ENCODE measurements at places on chromosomes 1 and 21.

GRCh38 chr1:52416811-52417210 lies 12.4 kb downstream of the PRPF38A start:
- no peak for DNase-seq

- DNase-seq, result no peak
Observed at GRCh38 chr1:53572065-53572814, 113.0 kb downstream of the DMRTB1 start.

- no peak for DNase-seq
Observed at GRCh38 chr1:96030312-96030711, 691.3 kb upstream of the PTBP2 start.

DNA sequence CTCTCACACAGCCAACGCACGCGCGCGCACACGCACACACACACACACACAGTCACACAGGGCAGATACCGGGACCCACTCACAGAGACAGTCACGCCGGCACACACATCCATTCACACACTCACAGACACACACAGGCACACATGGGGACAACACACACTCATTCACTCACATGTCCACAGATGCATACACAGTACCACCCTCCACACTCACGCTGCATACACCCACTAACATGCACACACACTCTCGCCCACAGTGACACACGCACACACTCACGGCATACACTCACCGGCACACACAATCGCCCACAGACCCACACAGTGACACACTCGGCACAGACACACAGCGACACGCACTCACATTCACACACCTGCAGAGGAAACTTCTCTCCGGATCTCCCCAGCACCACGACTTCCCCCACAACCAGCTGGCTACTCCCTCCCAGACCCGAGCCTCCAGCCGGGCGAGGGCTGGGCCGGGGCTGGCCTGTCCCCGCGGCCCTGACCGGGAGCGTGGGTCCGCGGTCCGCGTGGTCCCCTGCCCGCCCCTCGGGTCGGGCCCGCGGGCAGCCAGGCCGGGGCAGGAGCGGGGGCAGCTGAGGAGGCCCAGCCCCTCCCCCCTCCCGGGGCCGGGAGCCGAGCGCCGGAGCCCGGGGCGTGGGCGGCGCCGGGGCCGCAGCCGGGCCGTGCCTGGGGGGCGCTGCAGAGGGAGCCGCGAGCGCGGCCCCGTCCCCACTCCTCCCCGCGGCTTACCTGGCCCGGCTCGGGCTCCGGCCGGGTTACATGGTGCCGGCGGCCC lies 552 bp downstream of the DLGAP3 start:
- no peak for DNase-seq

- DNase-seq, result no peak
Observed at GRCh38 chr1:175400766-175401165, 208.2 kb upstream of the KIAA0040 start.

- no peak for DNase-seq
Observed at GRCh38 chr1:14238472-14239307, 359.8 kb upstream of the KAZN start.

DNA sequence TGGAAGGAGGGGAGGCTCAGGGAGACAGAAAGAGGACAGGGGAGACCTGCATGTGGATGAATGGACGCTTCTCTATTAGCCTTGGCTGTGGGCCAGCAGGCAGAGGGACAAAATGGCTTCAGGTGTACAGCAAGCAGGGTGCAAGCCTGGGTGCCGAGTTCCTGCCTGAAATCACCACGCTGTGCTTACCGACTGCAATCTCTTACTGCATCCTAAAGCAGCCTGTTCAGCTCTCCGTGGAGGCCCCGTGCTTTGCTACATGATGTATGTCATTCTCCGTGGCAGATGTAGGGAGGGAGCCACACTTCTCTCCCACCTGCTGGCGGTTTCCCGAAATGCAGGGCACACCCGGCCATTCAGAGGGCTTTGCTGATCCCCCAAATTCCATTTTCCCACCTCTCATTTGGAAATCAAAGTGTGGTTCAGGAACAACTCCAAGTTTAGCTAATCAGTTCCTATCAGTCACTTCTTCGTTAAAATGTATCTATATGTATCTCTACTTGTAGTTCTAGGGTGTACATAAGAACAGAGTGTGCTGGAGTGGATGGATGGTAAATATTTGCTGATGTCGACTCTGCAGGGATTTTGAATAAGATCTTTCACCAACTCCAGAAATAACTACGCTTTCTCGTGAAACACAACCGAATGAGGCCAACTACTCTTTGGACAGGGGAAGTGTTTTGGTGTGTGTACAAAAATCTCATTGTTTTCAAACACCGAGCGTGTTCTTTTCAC lies 122.3 kb upstream of the BACE2 start:
- no peak for DNase-seq

DNA sequence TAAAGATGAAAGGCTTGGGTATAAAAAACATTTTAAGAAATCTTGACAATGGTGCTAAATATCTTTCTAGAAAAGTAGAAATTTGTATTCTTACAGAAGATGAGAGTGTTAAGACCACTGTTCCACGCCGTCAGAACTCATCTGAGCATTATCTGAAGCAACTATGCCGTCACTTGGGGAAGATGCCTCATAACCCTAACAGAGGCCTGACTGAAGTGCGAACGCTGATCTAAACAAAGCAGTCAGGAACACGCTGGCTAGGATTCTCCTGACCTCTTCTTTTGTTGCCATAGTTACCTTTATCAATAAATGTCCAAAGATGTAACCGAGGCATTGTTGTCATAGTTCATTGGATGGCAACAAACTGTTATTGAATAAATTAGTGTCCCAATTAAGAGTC lies 612.4 kb downstream of the LTN1 start:
- no peak for DNase-seq

GRCh38 chr1:155247667-155248553 lies 7.4 kb downstream of the ENTREP3 start:
- DNase-seq, result no peak

DNA sequence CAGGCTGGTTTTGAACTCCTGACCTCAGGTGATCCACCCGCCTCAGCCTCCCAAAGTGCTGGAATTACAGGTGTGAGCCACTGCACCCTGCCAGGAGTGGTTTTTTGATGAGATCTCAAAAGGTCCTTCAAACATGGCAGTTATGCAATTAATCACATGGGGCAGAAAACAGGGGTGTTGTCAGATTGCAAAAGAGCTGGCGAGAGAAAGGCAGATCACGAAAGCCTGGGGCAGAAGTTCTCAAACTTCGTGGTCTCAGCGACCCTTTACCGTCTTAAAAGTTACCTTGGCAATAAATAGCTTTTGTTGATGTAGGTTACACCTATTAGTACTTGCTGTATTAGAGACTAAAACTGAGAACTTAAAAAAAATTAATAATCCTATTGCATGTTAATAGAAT lies 16.1 kb downstream of the CNR2 start:
- DNase-seq, result no peak

- peak; percentile 75 for DNase-seq
Observed at GRCh38 chr1:157963713-157964112, 29.7 kb upstream of the KIRREL1 start.

GRCh38 chr1:4786055-4786454 lies 131.6 kb downstream of the AJAP1 start:
- no peak for DNase-seq

GRCh38 chr1:54601730-54602129 lies 21.6 kb downstream of the FAM151A start:
- no peak for DNase-seq

GRCh38 chr1:156180471-156180870 lies 13.4 kb upstream of the SLC25A44 start:
- DNase-seq, result no peak

DNA sequence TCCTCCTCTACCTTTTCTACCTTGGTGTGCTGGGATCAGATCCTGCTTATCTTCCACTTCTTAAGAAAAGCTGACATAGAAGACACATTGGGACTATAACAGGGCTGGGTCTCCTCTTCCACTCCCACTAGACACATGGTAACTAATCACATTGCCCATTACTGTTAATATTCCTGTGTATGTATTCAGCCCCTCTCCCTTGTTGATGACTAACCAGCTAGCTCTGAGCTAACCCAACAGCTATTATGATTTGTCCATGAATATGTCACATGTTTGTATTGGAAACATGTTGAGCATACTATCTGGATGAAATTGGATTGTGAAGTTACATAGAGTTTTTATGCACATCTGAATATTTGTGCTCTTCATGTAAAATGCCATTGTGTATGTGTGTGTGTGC lies 52.9 kb downstream of the MPZL1 start:
- no peak for DNase-seq

- peak; percentile 69 for DNase-seq
Observed at GRCh38 chr1:160101037-160101716, 2.8 kb upstream of the IGSF8 start.

DNA sequence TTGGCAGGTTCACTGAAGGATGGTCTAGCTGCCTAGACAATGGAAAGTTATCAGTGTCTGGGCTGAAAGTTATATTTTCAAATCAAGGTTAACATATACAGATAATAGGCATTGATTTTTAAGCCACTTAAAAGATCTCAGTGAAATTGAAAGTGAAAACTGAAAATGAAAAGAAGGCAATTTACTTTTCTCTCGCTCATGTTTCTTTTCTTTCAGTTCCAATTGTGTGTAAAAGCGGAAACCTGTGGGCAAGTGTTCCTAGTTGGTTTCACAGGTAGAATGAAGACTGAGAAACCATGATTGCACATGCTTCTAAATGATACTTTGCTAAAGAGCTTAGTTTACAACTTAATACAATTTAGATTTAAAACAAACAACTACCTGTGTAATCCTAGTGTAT lies 383.7 kb downstream of the ZP4 start:
- peak; percentile 90 for DNase-seq

DNA sequence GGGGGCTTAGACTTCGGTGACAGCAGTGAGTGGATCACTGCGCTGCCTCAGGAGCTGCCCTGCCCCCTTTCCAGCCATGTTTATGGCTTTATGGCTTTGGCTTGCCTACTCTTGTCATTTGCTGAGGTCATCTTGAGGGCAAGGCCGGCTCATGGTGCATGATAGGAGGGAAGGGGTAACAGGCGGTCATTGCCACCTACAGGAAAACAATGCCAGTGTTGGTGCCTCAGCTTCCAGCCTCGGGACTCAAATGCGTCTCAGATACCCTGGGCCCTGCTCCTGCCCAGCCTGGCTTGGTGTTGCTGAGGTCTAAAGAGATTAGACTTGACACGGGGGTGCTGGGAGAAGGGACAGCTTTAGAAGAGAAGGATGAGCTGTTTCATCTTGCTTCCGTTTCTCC lies 14.5 kb downstream of the KDF1 start:
- no peak for DNase-seq

- DNase-seq, result no peak
Observed at GRCh38 chr1:81693316-81693715, 107.4 kb upstream of the ADGRL2 start.

- DNase-seq, result peak; percentile 73
Observed at GRCh38 chr1:58874757-58875755, 91.2 kb upstream of the JUN start.

DNA sequence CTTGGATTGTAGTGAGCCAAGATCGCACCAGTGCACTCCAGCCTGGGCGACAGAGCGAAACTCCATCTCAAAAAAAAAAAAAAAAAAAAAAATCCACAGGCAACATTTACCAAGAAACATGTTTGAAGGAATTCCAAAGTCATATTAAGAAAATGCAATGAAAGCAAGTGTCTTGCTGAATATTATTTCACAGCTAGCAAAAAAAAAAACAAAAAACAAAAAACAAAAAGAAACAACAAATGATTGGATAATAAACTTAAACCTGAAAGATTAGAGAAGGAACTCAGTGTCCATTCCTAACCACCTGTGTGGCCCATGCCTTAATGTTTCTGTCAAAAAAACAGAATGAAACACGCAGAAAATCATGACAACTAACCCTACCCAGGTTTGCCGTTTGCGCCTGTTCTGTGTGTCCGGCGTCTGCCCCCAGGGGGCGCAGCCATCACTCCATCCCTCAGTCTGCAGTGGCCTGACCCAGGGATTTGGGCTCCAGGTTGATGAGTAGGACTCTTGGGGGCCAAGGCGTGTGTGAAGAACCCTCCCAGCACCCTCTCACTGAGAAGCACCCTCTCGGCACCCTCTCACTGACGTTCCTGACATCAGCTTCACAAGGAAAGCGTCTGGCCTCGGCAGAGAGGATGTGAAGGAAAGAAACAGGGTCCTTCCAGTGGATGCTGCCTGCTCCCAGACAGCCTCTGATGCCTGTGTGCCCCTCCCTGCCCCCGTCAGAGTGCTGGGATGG lies 19.2 kb upstream of the PTTG1IP start:
- DNase-seq, result peak; percentile 56

- peak; percentile 50 for DNase-seq
Observed at GRCh38 chr1:93814059-93814794, 64.8 kb downstream of the DNTTIP2 start.

DNA sequence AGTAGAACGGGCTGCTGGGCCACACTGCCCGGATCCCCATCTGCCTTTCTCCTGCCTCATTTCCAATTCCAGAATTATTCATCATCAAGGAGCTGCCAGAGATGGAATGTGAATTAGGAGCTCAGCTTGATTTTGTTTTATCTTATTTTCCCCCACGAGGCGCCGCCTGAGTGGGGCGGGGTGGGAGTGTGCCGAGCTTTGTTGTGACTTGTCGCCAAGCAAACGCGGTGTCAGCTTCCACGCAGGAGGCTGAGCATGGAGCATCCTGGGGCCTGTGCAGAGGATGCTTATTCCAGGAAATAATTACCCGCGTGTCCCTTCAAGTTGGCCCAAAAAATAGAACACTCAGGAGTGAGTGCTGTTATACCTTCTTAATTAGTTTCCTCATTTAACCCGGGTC lies 91.2 kb downstream of the HMGB4 start:
- no peak for DNase-seq

DNA sequence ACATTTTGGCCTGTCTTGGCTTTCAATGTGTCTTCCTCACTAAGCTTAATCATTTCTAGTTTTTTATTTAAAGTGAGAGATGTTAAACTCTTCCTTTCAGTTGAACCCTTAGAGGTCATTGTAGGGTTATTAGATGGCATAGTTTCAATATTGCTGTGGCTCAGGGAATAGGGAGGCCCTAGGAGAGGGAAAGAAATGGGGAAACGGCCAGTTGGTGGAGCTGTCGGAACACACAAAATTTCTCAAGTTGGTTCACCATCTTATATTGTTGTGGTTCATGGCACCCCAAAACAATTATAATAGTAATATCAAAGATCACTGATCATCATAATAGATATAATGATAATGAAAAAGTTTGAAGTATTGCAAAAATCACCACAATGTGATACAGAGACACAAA lies 31.4 kb upstream of the KAZN start:
- DNase-seq, result no peak
